Stimulated activated CD8-positive, alpha-beta memory T cell treated with anti-CD3 and anti-CD28 coated beads, Interleukin-2, amount 100 ng/mL, for 1 hour (primary cell): ENCODE measurements at places on chromosomes 7 and 10.

- no peak for DNase-seq
These were observed 93.8 kb upstream of the GNA12 start for GRCh38 chr7:2937701-2938513.

GRCh38 chr7:121278120-121279021, 50.4 kb upstream of the WNT16 start:
- DNase-seq, result no peak

DNA sequence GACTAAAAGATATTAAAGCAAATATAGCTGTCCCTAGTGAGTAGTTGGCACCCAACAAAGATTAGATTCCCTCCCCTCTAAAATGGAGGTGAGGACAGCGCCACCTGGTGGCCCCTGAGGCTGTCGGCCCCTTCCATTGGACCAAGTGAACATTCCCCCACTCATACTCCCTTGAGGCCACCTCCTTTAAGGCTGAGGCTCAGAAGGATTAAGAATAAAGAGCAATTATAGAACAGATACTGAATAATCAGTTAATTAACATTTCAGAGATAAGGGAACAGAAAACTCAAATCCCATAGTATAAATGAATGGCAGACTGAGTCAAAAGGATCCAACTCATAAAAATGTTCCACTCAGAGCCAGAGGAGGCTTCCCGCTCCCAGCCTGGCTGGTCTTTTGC, 130.4 kb upstream of the GHITM start:
- DNase-seq, result no peak

DNA sequence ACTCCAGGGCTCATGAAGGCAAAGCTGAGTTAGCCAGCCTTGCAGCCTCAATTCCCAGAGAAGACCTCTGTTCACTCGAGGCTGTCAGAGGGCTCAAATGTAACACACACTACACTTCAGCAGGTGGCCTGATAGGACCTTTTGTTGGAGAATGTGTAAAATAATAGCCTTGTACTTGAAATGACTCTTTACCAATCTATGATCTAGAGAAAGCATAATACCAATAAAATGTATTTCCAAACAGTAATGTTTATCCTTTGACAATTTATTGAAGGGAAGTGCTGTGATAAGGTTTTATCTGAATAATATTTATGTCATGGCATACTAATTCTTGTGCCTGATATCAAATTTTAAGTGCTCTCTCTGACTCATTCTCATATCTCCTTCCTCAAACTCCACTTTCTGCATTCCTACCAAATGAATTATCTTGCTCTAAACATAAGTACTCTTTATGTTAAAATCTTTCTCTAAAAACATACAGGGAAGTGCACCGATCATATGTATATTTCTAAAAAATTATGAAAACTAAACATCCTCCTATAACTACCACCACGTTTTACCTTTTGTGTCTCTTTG, 20.9 kb downstream of the CYP3A7 start:
- DNase-seq, result no peak

DNA sequence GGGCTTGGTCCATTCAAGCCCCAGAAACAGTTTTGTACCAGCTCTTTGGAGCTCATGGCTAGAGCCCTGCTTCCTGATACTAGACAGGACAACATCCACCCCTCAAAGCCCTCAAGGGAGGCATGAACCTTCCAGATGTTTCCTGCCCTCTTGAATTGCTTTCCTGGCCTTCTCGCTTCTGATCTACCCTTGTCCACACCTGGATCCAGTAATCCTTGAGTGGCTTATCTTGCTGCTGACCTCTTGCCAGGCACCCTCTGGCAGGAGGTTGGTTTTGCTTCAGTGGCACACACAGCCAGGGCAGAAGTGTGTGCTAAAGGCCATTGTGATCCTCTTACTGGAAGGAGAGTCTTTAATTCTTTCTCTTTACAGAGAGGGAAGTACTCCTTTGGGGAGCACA, 495.8 kb downstream of the PLXNA4 start:
- DNase-seq, result no peak

- DNase-seq, result no peak
These were observed 33.2 kb downstream of the KMT2C start for GRCh38 chr7:152402384-152403250.
